Stimulated activated naive CD8-positive, alpha-beta T cell treated with anti-CD3 and anti-CD28 coated beads, Interleukin-15, amount 100 ng/mL, for 72 hours (primary cell): ENCODE measurements at places on chromosomes 13 and 19.

GRCh38 chr13:60494296-60494695 is 97.3 kb downstream of the TDRD3 start:
- DNase-seq, result no peak

DNA sequence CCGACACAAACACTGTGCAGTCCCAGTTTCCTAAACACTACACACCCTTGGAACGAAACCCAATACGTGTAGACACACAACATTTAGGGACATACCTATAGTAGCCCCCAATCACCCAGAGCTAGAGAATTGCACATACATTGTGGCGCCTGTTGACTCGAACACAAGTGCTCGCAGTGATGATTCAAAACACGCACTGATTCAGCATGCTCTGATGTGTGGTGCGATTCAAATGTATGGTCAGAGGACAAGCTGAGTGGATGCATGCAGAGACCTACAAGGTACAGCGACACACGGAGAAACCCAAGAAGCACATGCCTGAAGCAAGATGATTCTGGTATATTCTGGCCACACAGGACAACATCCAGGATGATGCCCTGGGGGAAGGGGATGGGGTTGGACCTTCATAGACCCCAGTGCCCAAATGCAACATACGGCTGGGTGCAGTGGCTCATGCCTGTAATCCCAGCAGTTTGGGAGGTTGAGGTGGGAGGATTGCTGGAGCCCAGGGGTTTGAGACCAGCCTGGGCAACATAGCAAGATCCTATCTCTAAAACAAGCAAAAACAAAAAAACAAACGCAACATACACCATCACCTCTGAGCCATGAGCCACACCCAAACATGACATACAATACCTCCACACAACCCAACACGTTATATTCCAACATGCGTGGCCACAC is 997 bp upstream of the KCNN4 start:
- DNase-seq, result peak; percentile 36

- no peak for DNase-seq
Measured at GRCh38 chr13:113477724-113478123, 12.8 kb downstream of the DCUN1D2 start.

DNA sequence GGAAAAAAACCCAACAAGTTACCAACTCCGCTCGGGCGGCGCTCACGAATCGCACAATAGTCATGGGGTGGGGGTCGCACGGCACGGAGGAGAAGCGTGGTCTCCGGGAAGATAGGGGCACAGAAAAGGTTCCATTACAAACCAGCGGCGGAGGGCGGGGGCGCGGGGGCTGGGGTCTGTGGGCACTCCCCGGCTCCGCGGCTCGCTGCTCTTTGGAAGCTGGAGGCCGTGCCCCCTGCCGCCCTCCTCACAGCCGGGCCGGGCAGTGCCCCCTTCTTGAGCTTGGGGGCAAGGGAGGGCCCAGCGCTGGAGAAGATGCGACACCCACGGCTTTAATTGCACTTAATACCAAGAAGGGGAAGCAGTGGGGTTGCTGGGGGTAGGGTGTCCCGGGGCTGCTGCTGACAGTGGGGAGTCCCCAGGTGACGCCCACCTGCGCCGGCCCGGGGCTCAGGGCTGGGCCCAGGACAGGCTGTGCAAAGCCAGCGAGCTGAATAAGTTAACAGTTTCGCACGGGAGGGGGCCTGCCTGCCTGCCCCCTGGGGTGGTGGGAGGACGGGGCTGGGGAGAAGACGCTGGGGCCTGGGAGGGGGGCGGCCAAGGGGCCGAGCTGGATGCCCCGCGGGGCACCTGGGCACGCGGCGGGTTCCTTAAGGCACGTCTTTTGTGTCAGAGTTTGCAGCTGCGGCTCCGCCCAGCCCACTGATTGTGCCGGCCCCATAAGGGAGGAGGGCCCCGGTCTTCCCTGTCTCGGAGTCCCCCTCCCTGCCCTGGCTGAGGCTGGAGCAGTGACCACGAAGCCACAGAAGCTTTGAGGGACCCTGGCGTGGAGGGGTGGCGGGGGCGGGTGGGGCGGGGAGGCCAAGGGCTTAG is 9.8 kb downstream of the DCAF15 start:
- no peak for DNase-seq

- DNase-seq, result no peak
Measured at GRCh38 chr13:36038785-36039555, 92.2 kb downstream of the DCLK1 start.
